ENCODE measurements at places on chromosomes 16 and 17.

DNA sequence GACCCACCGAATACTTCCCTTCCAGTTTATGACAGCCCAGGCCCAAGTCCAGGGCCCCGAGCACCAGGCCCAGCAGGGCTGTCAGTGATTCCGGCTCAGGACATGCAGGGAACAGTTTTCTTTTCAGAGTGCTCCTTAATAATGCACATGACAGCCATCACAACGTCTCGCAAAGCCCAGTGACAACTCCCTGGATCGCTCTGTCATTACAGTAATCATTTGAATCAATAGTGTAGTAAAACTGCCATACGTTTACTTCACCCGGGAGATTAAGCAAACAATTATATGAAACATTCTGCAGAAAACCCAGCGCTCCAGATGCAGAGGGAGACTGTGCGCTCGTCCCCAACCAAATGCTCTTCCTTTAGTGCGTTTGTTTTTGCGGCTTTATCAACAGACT, 162.6 kb upstream of the CDH13 start:
- no peak for DNase-seq

GRCh38 chr16:30659507-30660423, 1.5 kb downstream of the FBRS start:
- peak; percentile 12 for DNase-seq

GRCh38 chr17:36486204-36487194, at the start of gene ZNHIT3:
Gene ZNHIT3, plus strand, starts transcription at chr17:36486681. Its CDS starts 19 bp downstream, at chr17:36486700.
- peak; percentile 80 for DNase-seq

DNA sequence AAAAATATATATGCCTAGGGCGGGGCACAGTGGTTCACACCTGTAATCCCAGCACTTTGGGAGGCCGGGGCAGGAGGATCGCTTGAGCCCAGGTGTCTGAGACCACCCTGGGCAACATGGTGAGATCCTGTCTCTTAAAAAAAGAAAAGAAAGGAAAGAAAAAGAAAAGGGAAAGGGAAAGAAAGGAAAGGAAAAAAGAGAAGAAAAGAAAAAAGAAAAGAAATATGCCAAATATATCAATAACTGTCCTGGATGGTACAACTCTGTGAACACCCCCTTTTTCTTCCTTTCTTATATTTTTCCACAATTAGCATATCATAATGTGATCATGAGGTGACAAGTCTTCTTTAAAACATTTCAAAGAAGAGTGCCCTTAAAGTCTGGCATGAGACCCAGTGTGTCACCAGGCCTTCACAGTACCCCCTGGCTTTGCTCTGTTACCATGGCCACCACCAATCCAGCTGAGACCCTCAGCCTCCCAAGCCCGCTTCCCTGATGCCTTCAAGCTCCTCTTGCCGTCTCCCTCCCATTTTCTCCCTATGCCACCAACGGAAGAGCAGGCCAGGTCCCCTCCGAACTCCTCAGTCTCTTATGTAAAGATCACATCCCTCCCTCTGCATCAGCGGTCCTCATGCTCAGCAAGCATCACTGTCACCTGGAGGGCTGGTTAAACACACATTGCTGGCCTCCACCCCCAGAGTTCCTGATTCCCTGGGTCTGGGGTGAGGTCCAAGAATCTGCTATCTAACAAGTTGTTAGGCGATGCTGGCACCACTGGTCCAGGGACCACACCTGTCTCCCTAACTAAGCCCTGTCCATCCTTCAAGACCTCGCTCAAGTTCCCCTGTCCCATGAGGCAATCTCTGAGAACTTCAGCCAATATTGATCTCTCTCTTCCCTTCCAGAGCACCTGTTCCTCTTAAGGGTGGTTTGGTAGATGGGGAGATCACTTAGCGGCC, 44.5 kb downstream of the CUEDC1 start:
- DNase-seq = no peak

- DNase-seq = no peak
Observed at GRCh38 chr16:85422196-85422631, 190.9 kb upstream of the GSE1 start.

DNA sequence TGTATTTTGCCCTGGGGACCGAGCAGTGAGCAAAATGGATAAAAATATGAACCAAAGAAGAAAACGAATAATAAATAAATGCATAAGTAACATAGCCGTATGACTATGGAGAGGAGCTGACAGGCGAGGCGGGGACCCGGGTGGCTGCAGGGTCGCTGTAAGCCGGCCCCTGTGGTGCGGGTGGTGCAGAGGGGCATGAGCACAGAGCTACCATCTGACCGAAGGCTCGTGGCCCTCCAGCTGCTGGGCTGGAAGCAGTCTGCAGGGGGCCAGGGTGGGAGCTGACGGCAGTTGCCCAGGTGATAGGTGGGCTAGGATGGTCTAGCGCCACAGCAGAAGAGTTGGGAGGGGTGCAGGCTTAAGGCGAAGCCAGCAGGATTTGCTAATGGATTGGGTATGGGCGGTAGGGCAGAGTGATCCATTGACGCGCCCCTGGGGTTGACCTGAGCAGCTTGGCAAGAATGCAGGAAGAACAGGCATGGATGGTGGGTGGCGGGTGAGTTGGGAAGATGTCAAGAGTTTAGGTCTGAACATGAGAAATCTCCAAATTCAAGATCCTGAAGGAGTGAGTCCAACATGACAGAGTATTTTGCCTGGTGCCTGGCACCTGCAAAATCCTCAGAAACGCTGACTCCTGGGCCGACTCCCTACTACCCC, 228.0 kb downstream of the FOXL1 start:
- DNase-seq = no peak

DNA sequence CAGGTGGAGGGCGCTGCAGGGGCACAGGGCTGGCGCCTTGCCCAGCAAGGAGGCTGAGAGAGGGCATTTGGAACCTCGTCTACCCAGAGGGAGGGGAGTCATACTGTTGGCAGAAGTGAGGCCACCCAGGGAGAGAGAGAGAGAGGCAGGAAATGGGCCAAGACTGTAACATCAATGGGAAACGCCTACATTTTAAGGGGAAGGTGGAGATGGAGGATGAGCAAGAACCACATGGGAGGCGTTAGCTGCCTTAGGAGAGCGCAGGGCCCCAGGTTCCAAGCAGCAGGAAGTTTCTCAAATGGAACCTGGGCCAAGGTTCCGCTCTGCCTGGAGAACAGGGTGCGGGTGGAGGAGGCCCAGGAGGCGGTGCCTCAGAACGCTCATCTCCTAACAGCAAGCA, 2.7 kb upstream of the WFDC1 start:
- DNase-seq = no peak

DNA sequence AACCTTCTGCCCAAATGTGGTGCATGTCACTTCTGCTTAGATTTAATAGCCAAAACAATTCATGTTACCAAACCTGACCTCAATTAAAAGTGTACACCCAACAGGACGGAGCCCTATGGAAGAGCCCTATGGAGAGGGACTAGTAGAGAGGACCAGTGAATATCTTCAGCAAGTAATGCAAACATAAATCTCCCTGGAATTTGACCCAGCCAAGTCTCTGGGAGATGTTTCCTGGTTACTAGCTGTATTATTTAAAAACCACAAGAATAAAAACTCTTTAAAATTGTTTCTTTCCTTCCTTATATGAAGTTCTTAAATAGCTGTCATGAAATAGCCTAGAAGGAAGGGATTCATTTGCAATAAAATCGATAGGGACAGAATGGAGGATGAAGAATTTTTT, 255.8 kb downstream of the CDH11 start:
- DNase-seq = no peak

GRCh38 chr16:85746460-85747215, 4.3 kb downstream of the C16orf74 start:
- no peak for DNase-seq

DNA sequence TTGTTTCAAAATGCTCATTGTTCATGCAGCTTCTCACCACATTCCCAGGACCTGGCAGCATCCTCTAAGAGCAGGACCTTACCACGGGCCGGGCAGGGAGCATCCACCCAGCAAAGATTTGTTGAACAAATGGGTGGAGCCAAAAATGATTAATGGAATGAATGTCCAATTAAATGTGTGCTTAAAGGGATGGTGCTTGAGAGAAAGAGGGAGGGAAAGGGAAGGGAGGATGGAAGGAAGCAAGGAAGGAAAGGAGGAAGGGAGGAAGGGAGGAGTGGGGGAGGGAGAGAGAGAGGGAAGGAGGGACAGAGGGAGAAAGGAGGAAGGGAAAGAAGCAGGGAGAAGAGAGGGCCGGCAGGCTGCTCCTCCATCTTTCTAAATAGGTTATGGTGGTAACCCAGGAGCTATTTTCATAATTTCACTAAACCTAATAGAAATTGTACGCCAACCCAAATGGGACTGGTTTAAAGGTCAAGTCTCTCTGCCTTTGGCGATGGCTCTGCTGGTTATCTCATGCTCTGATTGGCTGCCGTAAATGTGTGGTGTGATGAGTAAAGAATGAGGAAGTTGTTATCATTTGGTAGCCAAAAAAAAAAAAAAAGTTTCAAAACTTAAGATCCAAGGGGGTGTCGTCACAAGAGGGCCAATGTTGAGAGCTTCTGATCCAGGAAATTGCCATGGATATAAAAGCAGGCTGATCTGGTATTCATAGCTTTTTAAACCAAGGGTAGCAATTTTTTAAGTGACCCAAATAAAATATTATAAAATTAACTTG, 126.7 kb upstream of the FOXF1 start:
- DNase-seq = peak; percentile 54

DNA sequence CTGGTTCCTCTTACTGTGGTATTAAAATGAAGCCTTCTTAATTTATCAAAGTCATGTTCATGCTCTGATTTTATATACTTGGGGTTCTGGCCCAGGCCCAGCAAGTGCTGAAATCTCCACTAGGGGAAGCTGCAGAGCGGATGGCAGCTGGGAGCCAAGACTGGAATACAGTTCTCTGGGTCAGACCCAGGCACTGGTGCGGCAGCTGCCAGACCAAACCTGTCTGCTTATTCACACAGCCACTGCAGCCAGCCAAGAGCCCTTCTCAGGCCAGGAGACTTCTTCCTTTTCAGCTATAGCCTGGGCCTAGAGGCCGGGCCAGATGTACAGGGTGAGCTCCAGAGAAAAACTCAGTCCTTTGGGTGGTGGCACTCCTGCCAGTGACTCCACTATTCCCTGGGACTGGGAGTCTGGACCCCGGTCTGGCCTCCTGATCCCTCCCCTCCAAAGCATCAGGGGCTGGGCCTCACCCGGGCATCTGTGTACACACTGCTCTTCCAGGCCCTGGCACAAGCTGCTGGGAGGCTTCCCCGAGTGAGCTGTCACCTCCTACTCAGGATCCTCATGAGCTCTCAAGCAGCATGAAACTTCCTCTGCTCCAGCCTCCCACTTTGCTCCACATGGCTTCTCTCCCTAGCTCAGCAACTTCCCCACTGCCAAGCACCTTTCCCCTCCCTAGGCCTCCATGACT, 24.4 kb downstream of the ATP6V0D1 start:
- DNase-seq = no peak

- DNase-seq = no peak
Observed at GRCh38 chr16:30445149-30445407, 596 bp downstream of the SEPHS2 start.

- DNase-seq = no peak
Observed at GRCh38 chr16:9463461-9463860, 372.0 kb downstream of the HAPSTR1 start.
